ENCODE measurements at places on chromosomes 3 and 15.

DNA sequence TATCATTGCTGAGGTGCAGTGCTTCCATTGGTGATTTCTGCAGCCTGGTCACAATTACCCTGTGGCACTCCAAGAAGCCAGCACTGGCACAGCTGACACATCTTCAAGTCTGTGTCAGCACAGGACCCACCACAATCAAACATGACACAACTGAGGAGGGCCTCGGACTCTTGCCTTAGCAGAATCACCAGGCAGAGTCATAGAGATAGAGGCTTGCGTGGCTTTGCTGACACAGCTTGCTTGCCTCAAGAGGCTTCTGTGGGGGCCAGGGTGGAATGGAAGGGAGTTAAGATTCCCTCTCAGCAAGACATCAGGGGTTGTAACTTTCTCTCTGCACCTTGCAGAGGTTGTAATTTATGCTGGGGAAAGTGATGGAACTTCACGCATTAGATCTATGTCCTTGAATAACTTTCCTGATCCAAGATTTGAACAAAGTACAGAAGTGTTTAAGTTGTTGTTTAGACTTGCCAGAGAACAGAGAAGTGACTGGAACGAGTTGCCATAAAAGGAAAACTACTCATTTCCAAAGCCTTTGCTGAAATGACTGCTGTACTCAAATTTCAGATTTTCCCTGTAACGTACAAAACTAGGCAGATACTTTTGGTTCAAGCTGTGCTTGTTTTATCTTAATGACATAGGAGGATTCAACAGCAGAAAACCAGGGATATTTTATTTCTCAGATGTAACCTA lies 170.7 kb downstream of the DIPK2A start:
- no peak for DNase-seq

GRCh38 chr3:187944390-187945179 lies 199.3 kb upstream of the BCL6 start:
- no peak for DNase-seq

DNA sequence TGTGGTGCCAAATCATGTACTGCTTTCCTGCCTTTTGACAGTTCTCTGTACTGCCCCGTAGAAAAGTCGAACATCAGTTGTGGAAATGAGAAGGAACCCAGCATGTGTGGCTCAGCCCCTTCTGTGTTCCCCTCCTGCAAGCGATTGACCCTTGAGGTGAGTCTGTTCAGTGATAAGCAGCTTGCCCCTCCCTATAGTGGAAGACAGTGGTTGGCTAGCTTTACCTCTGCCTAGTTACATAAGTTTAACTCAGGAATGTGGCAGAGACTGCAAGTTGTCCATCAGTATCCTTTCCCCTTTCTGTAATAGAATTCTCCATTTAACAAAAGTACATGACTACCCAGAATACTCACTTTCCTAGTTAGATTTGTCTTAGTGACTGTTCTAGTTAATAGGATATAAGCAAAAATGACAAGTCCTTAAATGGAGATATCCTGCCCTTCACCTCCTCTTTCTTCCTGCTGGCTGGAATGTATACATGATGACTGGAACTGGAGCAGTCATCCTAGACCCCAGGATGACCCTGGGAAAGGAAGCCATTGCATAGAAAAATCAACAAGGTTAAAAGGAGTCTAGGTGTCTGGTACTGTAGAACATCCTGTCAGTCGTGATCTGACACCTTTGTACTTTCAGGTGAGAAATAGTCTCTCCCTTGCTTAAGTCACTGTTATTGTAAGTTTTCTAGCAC lies 10.6 kb downstream of the SETMAR start:
- DNase-seq, result no peak

- DNase-seq, result no peak
These were observed 36.5 kb downstream of the ZFAND6 start for GRCh38 chr15:80095969-80096368.

- no peak for DNase-seq
These were observed 111.6 kb upstream of the ACP3 start for GRCh38 chr3:132205609-132206008.

GRCh38 chr3:15451216-15452113 lies 24.1 kb downstream of the EAF1 start:
- DNase-seq, result no peak

Data from Kasumi-1 (cell line).